GDM1 (cell line): ENCODE measurements at places on chromosomes 6 and 20.
A peak's percentile ranks its signal among the peaks of the same experiment; 100 is the strongest.

DNA sequence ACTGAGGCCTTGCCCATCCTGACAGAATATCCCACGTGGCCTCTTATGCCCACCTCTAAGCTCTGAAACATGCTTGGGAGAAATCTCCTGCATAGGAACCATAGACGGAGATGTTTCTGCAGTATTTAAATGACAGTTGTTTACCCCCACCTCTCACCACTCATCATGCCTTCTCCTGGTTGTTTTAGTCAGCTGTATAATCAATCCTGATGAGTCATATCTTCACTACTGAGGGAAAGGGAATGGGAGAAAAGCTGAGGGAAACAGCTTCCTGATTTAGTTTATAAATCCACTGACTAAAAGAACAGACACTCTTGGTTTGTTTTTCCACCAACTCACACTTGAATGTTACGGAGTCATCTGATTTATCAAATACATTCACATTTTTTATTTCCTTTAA is 113.2 kb upstream of the TENT5A start:
- no peak for DNase-seq

GRCh38 chr20:44736170-44737021 is 9.3 kb upstream of the KCNK15 start:
- peak; percentile 44 for DNase-seq

DNA sequence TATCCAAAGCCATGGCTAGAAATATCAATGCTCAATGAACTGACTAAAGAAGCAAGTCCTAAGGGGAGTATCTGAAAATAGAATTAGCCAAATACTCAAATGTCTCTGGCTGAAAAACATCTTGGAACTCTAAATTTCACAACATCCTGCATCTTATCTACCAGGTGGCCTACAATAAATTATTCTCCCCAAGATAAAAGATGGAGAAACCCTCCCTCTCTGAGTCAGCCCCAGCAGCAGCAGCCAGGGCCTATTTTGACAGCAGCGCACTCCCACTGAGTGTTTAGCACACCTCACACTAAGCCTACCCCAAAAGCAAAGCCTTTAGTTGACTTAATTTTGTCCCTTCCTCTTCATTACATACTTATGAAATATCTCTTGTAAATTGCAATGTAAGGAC is 5.9 kb downstream of the CALHM6 start:
- DNase-seq: no peak

GRCh38 chr20:47677635-47678453 is 107.4 kb downstream of the SULF2 start:
- DNase-seq: no peak

DNA sequence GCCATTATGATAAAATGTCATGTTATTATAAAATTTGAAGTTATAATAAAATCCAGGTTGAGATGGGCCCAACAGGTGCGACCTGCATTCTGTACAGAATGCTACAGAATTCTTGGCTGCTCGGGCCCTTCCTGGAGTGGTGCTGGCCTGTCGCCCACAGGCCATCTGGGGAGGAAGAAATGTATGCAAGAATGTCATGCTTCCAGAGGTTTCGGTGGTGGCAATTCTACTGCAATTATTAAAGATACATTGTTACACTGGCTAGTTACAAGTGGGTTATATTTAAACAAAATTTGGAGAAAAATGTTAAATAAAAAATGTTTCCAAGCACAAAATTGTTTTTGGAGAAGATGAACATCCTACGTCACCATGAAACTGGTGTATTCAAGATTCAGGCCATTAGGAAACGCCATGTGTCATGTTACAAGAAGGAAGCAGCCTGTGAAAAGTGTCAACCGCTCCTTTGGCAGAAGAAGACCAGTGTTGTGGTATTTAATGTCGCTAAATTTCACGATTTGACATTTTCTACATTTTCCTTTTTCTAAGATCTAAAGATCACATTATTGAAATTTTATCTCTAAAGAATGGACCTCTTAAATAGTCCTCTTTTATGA is 7.1 kb downstream of the RAMACL start:
- no peak for DNase-seq

- DNase-seq: no peak
Measured at GRCh38 chr6:35425284-35425683, 26.9 kb upstream of the FANCE start.

DNA sequence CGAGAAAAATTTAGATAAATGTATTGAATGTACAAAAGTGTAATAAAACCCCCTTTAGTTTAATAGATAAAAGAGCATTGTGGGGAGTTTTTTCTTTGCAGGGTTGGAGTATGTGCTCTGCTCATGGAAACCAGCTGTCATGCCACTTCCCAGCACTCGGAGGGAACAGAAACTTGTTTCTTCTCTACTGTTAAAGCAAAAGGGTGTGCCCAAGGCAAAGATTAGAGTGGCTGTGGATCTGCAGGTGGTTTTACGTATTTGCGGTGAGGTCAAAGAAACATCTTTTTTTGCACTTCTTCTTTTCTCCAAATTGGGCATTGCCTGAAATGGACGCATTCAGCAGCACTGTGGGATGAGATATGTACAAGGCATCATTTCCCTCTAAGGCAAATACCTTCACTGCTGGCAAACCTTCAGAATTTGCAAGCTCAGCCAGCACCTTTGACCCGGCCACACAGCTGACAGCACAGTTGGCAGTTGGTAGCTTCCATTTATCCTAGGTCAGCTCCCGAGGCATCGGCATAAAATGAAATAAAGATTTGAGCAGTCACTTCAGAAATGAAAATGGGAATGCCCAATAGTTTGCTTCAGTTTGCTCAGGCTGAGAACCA is 178.4 kb upstream of the EYA4 start:
- no peak for DNase-seq
